Glomerular endothelial cell (primary cell): ENCODE measurements at places on chromosomes 2 and 18. TPM values are rescaled to one million over a fixed set of nuclear protein-coding genes. Genes with fewer than 3 reads are reported as not detected.

Gene RAX
- not detected in 2 replicates for total RNA-seq

Gene DQX1
- not detected in 2 replicates for total RNA-seq

Gene TCF7L1
- 6.8 and 16.7 TPM in 2 replicates for total RNA-seq

Gene TLX2
- total RNA-seq: not detected in 2 replicates

Gene HDAC4
- total RNA-seq: 18.3 and 36.3 TPM in 2 replicates

Gene IL1A
- total RNA-seq: 3.9 and 4.5 TPM in 2 replicates

Gene RAB27B
- total RNA-seq: 0.15 and 0.99 TPM in 2 replicates

Gene KYNU
- under 0.01 and 4.0 TPM in 2 replicates for total RNA-seq

Gene ASAP2
- 42.1 and 71.6 TPM in 2 replicates for total RNA-seq

Gene LYPD1
- total RNA-seq: 18.8 and 29.2 TPM in 2 replicates

Gene TUBB8B
- not detected in 2 replicates for total RNA-seq

Gene IL36B
- not detected in 2 replicates for total RNA-seq

Gene SLC1A4
- 10.9 and 24.0 TPM in 2 replicates for total RNA-seq

Gene CCDC121
- 0.29 and 1.5 TPM in 2 replicates for total RNA-seq

Gene PLGLB1
- 1.3 and 3.8 TPM in 2 replicates for total RNA-seq

Gene SLC35G4
- not detected in 2 replicates for total RNA-seq

Gene SAG
- total RNA-seq: not detected in 2 replicates

Gene CAPG
- 63.1 and 183 TPM in 2 replicates for total RNA-seq

Gene WNT10A
- total RNA-seq: not detected in 2 replicates

Gene ABCG8
- not detected in 2 replicates for total RNA-seq

Gene FAM124B
- 50.3 and 156 TPM in 2 replicates for total RNA-seq

Gene GULP1
- total RNA-seq: 15.9 and 33.8 TPM in 2 replicates

Gene BCS1L
- total RNA-seq: 30.9 and 37.6 TPM in 2 replicates

Gene DPYSL5
- not detected in 2 replicates for total RNA-seq

Gene GKN2
- total RNA-seq: not detected in 2 replicates

Gene ACMSD
- total RNA-seq: not detected in 2 replicates

Gene DNAJC5G
- 0.47 TPM in 1 of 2 replicates, not detected in the other for total RNA-seq

Gene UNC50
- 38.1 and 46.3 TPM in 2 replicates for total RNA-seq

Gene DSG1
- total RNA-seq: 0.15 TPM in 1 of 2 replicates, not detected in the other

Gene AFF3
- 4.6 and 5.8 TPM in 2 replicates for total RNA-seq

Gene NLRC4
- not detected in 2 replicates for total RNA-seq

Gene CNDP1
- total RNA-seq: not detected in 2 replicates

Gene POTEJ
- not detected in 2 replicates for total RNA-seq

Gene MALL
- 94.9 and 197 TPM in 2 replicates for total RNA-seq

Gene GKN1
- total RNA-seq: not detected in 2 replicates

Gene RESP18
- total RNA-seq: not detected in 2 replicates

Gene NPPC
- total RNA-seq: 0.82 TPM in 1 of 2 replicates, not detected in the other

Gene FIGN
- 3.0 and 4.7 TPM in 2 replicates for total RNA-seq

Gene GPR17
- not detected in 2 replicates for total RNA-seq

Gene SLC16A14
- 1.1 and 3.1 TPM in 2 replicates for total RNA-seq
